ENCODE measurements at places on chromosomes 5 and 9.

- no peak for DNase-seq
Measured at GRCh38 chr5:130050585-130050984, 146.3 kb downstream of the CHSY3 start.

GRCh38 chr5:54001976-54002775 is 308.2 kb downstream of the ARL15 start:
- DNase-seq, result no peak

- no peak for DNase-seq
Measured at GRCh38 chr5:128574041-128574440, 36.0 kb upstream of the FBN2 start.

DNA sequence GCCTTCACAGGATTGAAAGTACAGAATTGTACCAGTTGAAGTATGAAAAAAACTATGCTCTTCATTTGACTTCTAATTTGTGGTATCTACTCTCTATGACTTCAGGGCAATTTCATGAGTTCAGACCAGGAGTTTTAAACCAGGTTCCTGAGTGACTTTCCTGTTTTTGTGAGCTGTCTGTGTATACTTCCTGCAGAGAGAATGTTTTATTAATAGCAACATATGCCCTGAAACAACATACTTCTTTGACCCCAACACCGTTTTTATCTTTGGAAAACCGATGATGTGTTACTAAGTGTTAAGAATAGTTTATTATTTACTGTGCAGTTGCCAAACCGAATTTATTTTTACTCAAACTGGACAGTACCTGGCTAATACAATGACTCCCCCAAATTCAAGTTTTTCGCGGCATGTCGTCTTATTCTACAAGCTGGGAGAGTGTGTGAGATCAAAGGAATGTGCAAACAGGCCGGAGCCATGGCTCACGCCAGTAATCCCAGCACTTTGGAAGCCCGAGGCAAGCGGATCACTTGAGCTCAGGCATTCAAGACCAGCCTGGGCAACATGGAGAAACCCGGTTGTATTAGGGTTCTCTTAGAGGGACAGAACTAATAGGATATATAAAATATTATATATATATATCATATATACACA is 58.7 kb upstream of the ERBIN start:
- DNase-seq, result no peak

DNA sequence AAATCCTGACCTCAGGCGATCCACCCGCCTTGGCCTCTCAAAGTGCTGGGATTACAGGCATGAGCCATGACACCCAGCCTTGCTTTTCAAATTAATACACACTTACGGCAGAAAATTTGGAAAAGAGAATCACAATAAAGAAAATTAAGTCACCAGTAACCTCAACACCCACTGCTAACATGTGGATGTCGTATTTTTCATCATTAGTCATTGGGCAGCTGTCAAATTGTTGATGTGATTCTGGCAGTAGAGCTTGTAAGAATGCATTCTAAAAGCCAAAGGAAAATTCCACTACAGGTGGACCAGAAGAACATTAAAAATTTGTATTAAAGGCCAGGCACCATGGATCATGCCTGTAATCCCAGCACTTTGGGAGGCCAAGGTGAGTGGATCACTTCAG is 237.3 kb upstream of the TUT7 start:
- no peak for DNase-seq
